CD4-positive, CD25-positive, alpha-beta regulatory T cell (primary cell): ENCODE measurements at places on chromosomes 6 and 20.

DNA sequence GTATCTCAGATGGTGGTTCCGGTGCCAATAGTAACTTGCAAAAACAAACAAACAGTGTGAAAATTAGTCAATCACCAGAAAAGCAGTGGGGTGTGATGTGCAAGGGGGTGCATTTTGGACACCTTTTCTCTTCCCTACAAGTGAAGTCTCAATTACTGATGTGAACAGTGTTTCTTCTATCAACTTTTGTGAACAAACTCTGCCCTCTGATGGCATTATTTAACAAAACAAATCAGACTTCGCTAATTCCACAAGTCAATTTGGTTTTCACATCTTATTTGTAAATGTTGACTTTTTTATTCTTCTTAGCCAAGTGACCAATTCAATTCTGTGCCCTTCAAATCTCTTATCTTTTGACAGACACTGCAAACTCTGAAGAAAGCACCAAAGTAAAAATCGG is 212.2 kb downstream of the UST start:
- DNase-seq = no peak

DNA sequence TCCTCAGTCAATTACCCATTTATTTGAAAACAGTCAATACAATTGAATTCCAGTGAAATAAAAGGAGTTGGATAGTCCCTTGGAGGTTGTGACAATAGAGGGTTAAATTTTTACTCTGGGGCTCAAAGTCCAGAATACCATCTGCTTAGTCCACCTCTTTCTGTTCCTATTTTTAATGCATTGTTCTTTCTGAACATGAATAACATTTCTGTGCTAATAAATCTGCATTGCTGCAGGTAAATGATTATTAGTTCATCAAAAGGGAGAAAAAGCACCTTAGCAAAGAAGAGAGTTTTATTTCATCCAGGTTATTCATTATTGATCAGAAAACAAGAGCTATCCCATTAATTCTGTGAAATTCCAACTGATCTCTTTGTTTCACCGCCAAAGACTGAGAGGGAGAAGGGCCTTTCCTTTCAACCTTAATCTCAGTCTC is 166.1 kb upstream of the OLIG3 start:
- DNase-seq = no peak

GRCh38 chr20:54477191-54477955 is 2.0 kb downstream of the DOK5 start:
- no peak for DNase-seq

DNA sequence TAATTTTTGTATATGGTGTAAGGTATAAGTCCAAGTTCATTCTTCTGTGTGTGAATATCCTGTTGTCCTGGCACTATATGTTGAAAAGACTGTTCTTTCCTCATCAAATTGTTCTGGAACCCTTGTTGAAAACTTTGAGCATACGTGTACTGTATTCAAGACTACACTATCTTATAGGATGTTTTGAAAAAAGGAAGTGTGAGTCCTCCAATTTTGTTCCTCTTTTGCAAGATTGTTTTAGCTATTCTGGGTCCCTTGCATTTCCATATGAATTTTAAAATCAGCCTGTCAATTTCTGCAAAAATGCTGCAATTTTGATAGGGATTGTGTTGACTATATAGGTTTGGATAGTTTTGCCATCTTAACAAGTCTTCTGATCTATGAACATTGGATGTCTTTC is 195.2 kb downstream of the BACH2 start:
- DNase-seq = no peak

DNA sequence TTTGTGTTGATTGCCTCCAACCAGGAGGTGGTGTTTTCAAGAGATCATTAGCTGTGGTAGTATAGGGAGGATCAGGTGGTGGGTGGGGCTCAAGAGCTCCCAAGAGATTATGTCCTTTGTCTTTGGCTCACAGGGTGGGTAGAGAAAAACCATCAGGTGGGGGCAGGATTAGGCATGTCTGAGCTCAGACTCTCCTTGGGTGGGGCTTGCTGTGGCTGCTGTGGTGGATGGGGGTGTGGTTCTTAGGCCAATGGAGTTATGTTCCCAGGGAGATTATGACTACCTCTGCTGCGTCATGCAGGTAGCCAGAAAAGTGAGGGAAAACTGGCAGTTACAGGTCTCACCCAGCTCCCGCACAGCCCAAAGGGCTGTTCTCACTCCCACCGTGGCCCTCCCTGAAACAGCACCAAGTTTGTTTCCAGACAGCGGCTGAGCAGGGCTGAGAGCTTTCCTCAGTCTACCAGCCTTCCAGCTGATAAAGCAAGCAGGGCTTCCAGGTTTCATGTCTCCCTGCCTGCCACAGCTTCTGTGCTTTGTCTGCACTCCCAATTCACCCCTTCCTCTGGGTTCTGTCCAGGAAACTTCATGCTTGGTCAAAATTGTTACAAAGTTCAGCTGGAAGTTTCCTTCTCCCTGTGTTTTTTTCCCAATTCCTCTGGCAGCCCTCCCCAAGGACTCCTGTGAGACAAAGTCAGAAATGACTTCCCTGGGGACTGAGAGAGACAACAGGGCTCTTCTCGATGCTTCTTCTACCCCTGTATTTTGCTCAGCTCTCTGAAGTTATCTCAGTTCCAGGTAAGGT is 481.1 kb upstream of the MAN1A1 start:
- no peak for DNase-seq

- peak; percentile 71 for DNase-seq
These were observed 2.0 kb downstream of the BACH2 start for GRCh38 chr6:90294614-90294988.

DNA sequence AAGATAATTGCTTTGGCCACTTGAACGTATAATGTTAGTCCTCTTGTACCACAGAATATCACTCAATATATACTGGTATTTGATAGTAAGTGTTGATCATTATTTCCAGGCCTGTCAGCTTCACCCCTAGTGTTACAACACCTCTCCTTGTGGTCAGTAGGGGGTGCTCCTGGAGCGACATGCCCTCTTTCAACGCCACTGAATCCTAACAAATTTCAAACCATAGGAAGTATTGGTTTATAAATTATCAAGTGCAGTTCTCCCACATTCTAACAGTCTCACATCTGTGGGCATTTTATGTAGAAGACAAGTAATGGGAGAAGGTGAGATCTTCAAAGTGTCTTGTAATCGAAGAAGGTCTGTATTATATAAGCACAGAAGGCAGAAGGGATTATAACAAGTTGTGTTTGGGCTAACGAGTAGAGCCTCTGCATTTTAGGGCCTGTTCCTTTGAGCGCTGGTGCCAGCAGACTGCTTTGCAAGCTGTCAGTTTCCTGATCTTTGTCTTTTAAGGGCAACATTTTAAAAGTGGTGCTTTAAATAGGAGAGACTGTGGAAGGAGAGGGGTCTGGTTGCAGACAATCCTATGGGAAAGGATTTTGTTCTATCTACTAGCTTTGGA is 57.1 kb upstream of the CEP162 start:
- no peak for DNase-seq

GRCh38 chr6:87393026-87393622 is 14.6 kb upstream of the CFAP206 start:
- DNase-seq = peak; percentile 83
